ENCODE measurements at places on chromosomes 7 and 10.

GRCh38 chr7:108425714-108426275 is 30.4 kb downstream of the NRCAM start:
- DNase-seq, result no peak

GRCh38 chr7:158804335-158804734 is 25.0 kb downstream of the ESYT2 start:
- DNase-seq, result no peak

- no peak for DNase-seq
These were observed 228.9 kb upstream of the TCF7L2 start for GRCh38 chr10:112721080-112721698.

- no peak for DNase-seq
These were observed 62.9 kb downstream of the SYPL1 start for GRCh38 chr7:106049139-106049752.

DNA sequence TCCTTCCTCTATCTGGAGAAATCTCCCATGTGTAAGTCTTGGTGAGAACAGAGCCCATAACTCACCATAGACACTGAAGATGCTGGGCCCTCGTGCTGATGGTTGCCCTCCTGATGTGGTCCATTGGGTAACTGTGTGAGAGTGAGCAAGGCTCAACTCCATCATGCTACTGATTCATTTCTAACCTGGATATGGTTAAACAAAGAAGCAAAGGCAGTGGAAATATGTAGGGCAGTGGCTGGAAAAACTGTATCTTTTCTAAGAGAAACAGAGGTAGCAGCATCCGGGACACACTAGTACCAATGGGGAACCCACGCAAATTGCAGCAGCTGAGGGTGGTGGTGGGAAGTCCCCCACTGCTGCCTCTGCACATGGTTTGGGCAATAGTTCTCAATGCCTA is 221.7 kb downstream of the KLF6 start:
- no peak for DNase-seq

DNA sequence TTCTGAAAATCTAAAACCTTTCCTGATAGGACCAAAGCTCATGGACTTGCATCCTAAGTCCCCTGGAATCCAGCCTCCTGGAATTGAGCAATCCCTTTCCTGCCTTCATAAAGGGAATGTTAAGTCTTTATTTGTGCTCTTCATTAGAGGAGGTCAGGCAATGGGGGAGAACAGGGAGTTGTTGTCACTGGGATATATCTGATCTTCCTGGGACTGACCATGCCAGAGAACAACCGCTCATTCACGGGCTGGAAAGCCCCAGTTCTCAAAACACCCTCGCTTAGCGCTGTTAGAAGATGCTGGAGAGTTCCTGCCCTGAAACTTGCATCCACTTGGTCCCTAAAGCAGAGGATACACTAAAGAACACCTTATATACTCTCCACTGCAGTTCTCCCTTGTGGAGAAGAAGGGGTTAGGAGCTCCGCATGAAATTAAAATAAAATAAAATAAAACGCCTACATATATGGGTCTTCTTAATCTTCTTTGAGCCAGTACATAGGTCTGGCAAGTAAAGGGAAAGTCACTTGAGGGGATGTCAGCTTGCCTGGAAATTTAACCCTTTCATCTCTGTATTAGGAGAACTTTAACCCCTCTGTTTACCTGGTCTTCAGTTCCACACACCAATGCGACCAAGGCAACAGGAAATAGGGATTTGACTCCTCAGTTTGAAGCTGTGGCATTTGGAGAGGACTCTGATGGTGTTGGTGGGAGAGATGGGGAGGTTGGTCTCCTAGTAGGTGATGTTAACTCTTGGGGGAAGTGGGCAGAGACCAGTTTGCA is 1.2 kb downstream of the SORCS1 start:
- no peak for DNase-seq

DNA sequence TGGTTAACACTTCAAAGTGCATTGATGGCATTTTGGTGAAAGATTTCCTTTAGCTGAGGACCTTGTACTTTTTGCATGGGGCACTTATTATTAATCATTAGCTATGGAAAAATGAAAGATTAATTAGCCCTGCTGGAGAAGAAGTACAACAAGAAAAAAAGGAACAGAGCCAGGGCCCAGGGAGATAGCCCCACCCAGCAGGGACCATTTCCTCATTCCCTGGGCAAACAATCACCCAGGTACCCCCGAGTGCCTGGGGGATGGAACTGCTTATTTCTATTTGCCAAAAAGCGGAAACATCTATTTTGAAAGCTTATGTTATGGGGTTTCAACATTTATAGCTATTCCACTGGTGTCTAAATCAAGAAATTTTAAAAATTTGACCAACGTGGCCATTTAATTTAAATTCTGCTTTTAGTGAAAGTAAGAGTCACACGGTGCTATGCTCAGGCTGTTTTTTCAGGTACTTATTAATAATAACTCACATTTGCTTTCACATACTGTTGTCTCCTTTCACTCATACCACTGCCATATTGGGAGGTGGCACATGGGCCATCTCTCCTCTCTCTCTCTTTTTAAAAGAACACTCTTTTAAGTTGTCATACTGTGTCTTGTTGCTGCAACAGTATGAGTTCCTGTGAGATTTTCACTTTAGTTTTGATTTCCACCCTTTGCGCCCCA is 143.6 kb upstream of the KIF5B start:
- no peak for DNase-seq

- DNase-seq, result no peak
These were observed 264.3 kb upstream of the INHBA start for GRCh38 chr7:41967156-41967555.

GRCh38 chr7:138025215-138026186 is 23.6 kb upstream of the CREB3L2 start:
- DNase-seq, result no peak

DNA sequence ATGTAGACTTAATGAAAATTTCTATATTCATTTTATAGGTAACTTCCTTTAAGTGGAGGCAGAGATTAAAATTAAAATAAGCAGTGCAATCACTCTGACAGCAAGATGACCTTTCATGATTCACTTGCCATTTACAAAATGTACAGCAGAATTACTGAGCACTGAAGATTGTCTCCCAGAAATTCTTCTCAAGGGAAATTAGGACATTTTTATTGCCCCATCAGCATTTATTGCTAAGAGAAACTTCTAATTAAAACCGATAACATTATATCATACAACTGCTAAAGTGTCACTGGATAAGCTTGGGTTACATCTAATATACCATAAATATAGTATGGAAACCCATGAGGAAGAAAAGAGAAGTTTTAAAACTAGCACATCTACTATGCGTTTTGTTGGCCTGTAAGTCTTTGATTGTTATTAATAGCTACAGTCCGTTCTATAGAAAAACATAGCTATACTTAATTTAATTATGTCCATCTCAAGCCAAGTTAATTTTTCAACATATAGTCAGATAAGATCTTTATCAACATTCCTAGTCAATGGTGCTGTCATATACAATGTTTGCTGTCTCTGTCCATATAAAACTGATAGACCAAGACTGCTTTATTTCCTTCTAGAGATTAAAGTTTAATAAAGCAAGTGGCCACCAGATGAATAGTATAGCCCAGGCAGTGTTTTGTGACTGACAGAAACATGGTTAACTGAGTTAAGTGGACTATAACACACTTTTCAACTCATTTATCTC is 217.1 kb upstream of the HGF start:
- DNase-seq, result no peak

DNA sequence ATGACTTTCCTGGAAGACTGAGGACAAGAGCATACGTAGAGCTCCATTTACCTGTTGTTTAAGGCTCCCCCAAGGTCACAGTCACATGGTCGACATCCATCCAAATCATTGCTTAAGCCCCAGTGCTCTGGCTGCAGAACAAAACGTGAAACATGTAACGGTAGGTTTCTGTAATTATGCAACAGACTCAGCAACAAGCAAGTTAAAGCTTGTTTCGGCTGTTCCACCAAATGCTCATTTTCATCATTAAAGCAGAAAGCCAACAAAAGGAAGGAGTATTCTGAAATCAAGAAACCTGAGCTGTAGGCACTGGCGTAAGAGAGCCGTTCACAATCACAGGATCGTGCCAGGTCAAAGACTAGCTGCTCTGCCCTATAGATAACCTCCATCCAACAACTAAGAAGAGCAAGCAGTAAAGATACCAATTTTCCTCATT is 30.0 kb downstream of the LAMB1 start:
- no peak for DNase-seq

DNA sequence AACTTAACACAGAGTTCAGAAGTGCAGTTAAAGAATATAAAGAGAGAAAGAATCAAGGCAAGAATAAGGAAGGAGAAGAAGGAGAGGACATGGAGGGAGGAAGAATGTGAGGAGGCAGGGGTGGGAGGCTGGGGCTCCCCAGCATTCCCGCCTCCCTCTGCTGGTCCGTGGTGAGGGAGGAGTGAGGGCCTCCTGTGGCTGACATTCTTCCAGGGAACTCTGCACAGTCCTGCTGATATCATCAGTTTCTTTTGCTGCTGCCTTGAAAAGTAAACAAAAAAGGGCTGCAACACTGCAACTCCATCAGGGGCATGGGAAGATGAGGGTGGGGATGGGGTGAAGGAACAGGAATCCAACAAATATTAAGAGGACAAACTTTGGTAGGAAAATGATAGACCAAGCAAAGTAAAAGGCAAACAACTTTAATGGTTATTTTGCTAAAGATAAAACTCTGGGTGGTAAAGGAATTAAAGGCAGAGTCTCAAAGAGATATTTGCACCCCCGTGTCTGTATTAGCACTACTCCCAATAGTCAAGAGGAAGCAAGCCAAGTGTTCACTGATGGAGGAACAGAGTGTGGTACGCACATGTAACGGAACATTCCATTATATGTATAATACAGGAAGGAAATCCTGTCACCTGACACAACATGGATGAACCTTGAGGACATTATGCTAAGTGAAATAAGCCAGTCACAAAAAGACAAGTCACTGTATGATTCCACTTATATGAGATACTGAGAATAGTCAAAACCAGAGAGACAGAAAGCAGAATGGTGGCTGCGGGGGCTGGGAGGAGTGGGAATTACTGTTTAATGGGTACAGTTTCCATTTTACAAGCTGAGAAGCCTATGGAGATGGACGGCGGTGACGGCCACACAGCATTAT is 8.0 kb upstream of the SPOCK2 start:
- DNase-seq, result no peak

GRCh38 chr7:112266595-112267270 is 60.2 kb downstream of the ZNF277 start:
- DNase-seq, result no peak

DNA sequence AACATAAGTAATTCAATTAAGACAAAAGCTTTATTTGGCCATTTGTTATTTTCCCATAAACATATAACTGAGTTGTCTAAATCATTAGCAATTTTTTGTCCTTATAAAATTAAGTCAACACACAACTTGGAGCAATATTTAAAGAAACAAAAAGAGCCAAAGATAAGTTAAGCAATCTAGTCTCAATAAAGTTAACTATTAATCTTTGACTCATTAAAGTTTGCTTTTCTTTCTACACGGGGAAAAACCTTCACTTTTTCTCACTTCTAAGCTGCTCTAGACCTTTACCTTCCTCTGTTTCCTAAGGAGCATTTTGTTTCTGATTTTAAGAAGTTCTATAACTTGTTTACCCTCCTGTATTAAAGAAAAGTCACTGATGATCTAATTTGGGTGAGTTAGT is 867.1 kb upstream of the PHF14 start:
- no peak for DNase-seq

GRCh38 chr10:116913695-116914094 is 64.4 kb downstream of the ENO4 start:
- no peak for DNase-seq

GRCh38 chr7:146606628-146607027 is 490.0 kb downstream of the CNTNAP2 start:
- no peak for DNase-seq

- peak; percentile 78 for DNase-seq
These were observed 167.9 kb downstream of the NEURL1 start for GRCh38 chr10:103661198-103661950.

DNA sequence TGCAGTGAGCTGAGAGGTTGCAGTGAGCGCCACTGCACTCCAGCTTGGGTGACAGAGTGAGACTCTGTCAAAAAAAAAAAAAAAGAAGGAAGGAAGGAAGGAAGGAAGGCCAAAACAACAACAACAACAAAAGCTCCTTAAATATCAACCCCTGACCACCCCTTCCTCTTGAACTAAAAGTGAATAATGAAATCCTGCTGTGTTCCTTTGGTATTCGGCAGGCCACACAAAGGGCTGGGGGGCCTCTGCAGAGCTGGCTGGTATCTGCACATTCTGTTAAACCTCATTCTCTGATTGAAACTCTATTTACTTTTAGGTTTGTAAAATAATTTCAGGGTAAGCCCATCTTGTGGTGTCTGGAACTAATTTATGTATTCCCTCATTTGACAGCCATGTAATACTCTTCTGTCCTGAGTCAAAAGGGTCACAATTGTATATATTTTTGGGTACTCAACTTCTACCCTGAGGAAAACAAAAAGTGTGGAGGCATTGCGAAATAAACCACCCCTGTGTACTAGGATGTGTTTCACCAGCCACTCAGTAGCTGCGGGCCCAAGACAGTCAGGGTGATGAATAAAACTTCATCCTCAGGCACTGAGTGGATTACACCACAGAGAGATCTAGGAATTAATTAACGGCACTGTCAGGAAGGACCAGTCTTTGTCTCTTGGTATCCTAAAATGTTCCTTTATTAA is 446.4 kb upstream of the PFKP start:
- no peak for DNase-seq

DNA sequence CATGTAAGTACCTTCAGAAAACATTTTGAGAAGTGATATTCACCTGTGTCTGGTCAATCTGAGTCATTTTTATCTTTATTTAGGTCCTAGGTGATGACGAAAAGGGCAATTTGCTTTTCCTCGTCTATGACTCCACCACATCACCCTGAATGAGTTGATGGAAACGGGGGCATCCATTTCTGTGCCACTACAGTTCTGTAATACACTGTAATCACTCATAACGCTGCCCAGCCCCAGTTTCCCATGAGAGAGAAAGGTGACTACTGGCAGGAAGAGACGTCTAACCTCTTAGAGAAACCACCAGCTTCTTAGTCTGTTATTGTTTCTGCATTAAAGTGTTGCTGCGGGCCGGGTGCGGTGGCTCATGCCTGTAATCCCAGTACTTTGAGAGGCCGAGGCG is 205.3 kb upstream of the MKLN1 start:
- no peak for DNase-seq

DNA sequence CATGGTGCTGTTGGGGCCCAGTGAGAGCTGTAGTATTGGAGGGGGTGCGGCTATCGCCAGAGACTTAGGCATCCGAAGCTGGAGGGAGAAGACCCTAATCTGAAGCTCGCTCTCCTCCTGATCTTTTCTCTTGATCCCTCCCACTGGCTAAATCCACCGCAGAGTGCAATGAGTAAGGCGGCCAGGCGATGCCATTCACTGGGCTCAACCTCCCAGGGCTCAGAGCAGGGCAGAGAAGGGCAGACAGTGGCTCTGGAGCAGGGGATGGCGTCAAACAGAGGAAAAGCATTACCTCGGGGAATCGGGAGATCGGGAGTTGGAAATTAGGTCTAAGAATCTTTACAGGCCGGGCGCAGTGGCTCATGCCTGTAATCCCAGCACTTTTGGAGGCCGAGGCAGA is 18.8 kb upstream of the IFT22 start:
- DNase-seq, result no peak

- no peak for DNase-seq
These were observed 63.3 kb upstream of the PRKG1 start for GRCh38 chr10:51010977-51011376.

GRCh38 chr7:66281678-66282590 is 76.8 kb downstream of the TPST1 start:
- no peak for DNase-seq
